ENCODE measurements at places on chromosomes 12 and 14.

DNA sequence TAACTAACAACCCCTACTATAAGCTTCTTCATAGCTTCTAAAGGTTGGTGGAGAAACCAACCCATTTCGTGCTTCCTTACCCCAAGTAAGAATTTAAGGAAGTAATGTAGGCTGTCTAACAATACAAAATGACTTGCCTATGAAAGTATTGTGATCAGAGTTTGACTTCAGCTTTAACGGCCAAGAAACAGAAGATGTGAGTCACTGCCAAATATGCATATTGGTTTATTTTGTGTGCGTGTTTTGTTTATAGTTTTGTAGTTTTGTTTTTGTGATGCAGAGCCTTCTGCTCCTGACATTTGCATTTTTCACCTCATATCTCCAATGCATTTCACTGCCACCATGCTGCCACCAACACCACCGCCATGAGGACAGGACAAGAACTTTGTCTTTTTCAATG, 146.0 kb downstream of the FBXL14 start:
- DNase-seq = no peak

GRCh38 chr12:130162267-130162666, at the start of gene FZD10:
FZD10 (plus strand) TSS chr12:130162464; CDS start chr12:130162943, 479 bp downstream.
- DNase-seq = no peak

DNA sequence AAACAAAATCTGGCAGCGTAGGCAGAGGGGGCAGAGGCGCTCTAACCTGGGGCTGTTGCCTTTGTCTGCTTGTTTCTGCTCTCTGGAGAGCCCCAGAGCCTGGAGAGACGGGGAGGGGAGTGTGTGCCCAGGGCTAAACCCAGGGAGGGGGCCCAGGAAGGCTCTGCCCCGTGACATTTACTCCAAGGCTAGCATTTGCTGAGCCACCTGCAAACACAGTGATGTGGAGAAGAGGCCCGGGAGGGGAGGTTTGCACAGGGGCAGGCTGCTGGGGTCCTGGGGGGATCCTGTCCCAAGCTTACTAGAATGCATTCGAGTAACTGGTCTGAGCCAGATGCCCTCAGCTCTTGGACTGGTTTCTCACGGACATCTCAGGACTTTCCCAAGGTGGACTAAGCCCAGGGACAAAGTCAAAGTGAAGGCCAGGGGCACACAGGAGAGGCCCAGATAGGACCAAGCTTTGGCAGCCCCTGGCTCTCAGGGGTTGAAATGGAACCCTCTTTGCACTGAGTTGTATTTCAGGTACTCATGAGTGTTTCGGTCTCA, 12.0 kb downstream of the MEG3 start:
- no peak for DNase-seq

GRCh38 chr14:104393898-104394381, 185.6 kb upstream of the C14orf180 start:
- DNase-seq = no peak

DNA sequence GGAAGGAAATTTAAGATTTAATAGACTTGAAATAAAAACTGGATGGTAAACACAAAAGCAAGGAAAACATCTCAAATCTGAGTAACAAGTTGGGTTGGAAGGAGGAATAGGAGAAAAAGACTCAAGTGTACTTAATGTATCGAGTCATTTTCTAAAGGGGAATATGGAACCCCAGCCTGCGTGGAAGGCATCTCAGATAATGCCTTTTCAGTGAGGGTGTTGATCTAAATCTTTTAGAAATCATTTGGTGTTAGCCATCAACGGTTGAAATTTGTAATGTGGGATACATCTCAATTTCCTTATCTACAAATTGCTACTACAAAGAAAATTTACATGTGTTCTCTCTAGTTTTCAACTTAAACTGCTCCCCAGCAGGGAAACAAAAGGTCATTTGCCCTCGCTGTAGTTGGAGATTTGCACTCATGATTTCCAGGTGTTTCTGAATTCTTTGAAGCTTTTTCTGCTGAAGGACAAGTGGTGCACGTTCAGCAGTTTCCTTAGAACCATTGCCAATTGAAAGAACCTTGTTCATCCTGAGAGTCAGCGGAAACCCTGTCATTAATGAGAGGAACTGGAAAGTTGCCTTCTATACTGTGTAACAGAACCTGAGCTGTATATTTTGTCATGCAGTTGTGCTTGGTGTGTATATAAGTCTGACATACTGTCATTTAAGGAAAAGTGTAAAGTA, 2.2 kb downstream of the PCBP2 start:
- no peak for DNase-seq

DNA sequence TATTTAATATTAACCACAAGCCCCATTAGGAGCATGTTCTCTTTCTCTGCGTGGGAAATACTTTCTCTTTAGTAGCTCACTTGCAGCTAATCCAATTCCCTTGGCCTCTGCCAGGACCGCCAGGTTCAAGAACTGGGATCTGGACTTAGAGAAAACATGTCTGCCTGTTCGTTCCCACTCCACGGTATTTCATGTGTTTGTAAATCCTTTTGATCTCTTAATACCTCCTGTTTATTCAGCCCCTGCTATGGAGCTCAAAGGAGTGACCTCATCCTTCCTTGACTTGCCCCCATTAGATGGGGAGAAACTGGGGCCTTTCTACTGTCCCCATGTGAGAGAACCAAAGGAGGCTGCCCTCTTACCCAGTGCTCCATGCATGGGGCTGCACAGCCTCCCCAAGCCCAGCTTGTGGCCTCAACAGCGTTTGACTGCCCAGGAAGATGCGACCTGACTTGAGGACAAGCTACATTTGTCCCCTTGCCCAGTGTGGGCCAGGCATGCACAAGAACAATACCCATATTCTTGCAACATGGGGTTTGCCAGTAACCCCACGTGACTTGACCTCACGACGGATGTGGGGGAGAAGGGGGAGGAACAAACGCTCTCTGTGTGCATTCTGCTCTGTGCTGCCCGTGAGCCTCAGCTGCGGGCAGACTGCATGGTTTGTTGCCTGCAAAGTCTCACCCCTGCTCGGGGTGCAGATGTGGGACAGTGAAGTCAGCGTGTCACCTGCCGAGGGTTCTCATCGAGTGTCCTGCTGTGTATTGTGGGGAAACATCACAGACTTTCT, 30.3 kb downstream of the CD9 start:
- DNase-seq = no peak

DNA sequence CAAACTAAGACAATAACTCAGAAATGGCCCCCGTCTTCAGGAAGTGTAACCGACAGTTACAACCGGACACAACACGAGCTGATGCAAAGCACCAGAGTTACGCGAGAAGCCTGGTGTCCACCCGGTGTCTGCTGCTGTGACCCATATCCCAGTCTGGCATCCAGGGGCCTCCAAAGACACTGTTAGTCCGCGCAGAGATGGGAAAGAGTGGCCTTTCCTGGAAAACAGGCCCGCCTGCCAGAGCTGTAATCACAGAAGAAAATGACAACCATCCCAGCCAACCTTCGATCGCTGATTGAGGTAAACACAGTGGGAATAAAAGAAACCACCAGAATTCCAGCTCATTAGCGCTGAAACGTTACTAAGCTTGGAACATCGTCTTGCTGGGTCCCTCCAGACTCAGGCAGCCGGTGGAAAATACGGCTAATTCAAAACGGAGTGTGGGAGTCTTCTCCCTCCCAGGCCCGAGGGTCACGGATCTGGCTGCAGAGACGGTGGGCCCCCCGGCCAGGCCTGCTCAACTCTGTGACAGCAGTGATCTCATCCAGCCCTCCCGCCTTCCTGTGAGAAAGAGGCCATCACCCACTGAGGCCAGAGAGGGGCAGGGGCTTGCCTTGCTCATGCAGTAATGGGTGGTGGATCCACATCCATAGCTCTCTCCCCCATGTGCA, 273.9 kb upstream of the RTL1 start:
- DNase-seq = peak; percentile 29
